ENCODE measurements at places on chromosomes 2 and 18.

GRCh38 chr18:38883111-38883510 is 1317.5 kb upstream of the CELF4 start:
- DNase-seq, result no peak

DNA sequence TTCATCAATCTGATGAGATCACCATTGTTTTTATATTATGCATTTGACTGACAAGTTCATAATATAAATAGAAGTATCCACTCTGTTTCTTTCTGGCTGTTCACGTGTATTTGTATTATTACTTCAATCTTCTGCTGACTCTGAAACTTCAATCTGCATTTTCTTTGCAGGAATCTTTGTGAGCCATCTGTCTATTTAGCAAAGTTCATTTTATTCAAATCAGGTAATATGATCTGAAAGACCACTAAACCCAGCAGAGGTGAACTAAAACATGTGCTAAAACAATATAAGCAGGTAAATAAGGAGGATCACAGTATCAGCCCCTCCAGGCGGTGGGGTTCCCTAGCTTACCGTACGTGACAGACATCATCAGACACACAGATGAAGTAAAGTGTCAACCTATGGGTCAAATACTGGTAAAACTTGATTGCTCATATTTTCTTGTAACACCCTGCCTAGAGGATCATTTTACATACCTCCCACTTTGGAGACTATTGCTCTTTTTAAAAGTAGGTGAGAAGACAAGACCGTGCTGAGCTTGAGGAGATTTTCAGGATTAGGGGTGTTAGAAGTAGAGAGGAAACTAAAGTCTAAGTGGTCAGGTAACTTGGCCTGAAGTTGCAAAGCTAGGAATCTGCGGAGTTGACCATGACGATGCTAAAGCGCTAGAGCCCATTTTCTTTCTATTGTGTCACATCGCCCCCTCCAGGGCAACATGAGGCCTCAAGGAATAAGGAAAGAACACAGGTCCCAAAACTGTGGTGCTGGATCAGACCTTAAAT is 9.0 kb downstream of the DTNB start:
- peak; percentile 86 for DNase-seq

- DNase-seq, result no peak
These were observed 628 bp downstream of the CREG2 start for GRCh38 chr2:101386599-101387150.

GRCh38 chr2:191070276-191070675 is 56.3 kb upstream of the STAT1 start:
- peak; percentile 8 for DNase-seq

- DNase-seq, result no peak
These were observed 97.4 kb upstream of the UPP2 start for GRCh38 chr2:158004126-158004764.

GRCh38 chr2:85378257-85378656 is 23.7 kb downstream of the ELMOD3 start:
- no peak for DNase-seq

DNA sequence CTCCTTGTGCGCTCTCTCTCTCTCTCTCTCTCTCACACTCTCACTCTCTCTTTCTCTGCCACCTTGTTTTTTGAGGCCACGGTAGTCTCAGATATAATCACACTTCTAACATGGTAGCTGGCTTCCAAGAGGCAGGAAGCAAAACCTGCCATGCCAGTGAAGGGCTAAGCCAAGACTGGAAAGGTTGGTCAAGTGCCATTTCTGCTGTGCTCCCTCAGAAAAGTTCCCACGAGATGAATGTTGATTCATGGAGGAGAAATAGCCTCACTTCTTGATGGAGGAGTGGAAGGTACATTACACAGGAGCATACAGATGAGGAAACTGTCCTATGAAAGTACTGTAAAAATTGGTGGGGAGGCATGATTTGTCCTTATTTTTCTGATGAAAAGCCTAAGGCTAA is 237.9 kb downstream of the XIRP2 start:
- DNase-seq, result no peak

DNA sequence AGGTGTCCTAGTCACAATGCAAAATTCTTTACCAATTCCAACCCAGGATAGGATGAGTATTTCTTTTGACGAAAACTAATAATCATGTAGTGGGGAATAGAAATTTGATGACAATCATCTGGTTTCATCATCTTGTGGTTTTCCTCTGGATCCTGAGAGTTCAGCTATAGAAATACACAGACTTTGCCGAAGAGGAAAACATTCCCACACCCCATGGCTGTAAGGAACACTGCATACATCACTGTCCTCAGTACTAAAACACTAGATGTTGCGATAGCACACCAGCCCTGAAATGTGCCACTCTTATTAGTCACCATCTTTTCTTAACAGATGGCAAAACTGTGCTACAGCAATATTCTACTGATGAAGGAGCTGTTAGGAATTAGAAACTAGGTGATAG is 29.4 kb downstream of the CERKL start:
- DNase-seq, result no peak

- DNase-seq, result no peak
These were observed 636.2 kb upstream of the CHAC2 start for GRCh38 chr2:53131416-53131815.

DNA sequence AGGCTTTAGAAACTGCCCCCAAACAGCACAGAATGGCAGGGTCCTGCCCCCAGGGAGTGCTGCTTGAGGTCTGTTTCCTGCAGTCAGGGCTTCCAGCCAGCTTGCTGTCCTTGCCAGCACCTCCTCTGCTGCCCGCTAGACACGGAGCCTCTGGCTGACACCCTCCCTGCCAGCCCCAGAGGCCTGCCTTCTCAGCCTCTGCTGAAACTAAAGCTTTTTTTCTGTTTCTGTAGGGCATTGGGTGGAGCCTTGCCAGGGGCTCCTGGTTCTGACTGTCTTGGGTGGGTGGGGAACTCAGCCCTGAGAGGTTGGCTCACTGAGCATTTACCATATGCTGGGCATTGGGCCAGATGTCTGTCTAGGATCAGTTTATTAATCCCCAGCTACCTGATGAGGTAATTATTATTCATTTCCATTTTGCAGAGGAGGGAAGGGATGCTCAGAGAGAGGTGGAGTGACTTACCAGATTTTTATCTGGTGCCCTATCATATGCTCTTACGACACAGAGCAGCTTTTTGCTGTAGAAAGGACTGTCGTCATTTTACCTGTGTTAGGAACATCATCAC is 35.4 kb downstream of the INPP4A start:
- peak; percentile 83 for DNase-seq

GRCh38 chr2:100126897-100127401 is 15.4 kb downstream of the AFF3 start:
- no peak for DNase-seq

- peak; percentile 16 for DNase-seq
These were observed 816 bp downstream of the GALNT14 start for GRCh38 chr2:31137211-31138036.

GRCh38 chr2:232491139-232491780 is 3.6 kb upstream of the ECEL1 start:
- no peak for DNase-seq

GRCh38 chr2:111702804-111703196 is 181.2 kb downstream of the ANAPC1 start:
- no peak for DNase-seq

GRCh38 chr18:48445540-48445939 is 36.4 kb upstream of the ZBTB7C start:
- DNase-seq, result peak; percentile 91

DNA sequence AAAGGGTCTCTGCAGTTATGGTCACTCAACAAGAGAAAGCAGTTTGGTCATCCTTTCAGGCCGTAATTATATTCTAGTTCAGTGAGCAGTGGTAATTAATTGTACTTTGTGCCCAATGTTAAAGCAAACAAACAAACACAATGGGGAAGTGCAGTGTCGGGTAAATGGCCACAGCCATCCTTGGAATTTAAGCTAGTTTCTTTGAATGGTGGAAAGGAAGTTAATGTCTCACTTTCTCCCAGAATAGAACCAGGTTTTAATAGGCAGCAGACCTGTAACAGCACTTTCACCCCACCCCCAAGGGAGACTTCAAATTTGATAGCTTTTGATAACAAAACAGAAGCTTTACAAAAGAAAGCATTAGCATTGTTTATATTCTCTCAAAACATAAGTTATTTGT is 20.0 kb upstream of the ITGAV start:
- DNase-seq, result no peak

- no peak for DNase-seq
These were observed 117.3 kb upstream of the ZFP36L2 start for GRCh38 chr2:43343573-43344304.

DNA sequence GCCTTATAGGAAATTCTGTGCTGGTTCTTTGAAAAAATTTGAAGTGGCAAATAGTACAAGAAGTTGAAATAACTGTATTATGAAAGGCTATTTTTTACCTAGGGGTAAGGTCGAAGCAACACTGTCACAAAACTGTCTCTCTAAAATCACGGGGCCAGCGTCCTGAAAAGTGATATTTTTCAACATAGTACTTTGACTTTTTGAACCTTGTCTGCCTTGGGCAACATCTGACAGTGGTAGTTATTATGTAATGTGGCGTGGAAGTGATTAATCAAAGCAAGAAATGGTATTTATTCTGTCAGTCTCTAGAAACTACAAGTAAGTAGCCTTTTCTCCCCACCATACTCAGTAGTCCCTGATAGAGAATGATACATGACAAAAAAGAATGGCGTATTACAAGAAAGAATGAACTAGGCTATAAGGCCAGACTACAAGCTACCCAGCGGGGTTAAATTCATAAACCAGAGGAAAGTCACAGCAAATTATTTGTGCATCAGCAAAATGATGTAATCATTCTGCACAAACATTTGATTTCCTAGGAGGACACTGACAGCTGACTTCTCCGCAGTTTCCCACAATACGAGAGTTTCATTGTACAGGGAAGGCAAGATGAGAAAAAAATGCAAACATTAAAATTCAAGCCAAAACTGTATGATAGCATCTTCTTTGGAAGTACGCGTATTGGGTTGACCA is 9.8 kb downstream of the GEN1 start:
- no peak for DNase-seq

- peak; percentile 20 for DNase-seq
These were observed 94.2 kb upstream of the SLC39A10 start for GRCh38 chr2:195562570-195563566.

- no peak for DNase-seq
These were observed 681.3 kb upstream of the CDH2 start for GRCh38 chr18:28858248-28858647.

- no peak for DNase-seq
These were observed 235.0 kb upstream of the HNMT start for GRCh38 chr2:137729305-137729704.

GRCh38 chr2:14560716-14561115 is 71.8 kb upstream of the LRATD1 start:
- DNase-seq, result no peak

DNA sequence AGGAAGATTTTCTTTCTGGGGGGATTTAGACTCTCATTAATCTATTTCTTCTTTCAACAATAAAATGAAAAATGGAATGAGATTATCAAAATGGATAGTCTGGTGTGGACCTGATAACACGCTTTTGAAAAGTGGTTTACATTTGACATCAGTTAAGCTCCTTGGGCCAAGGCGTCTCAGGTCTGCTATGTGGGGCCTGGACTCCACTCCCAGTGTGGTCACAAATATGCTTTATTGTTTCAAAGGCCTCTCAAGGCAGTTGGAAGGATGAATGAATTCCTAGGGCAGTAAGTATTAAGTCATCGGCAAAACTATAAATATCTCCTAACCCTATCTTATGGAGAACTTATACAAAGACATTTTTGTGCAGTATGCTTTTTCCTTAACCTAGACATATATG is 74.5 kb downstream of the ETAA1 start:
- no peak for DNase-seq

GRCh38 chr18:46253498-46253897 is 149.3 kb downstream of the HAUS1 start:
- DNase-seq, result no peak

GRCh38 chr18:74438091-74438490 is 19.0 kb downstream of the DIPK1C start:
- DNase-seq, result no peak

DNA sequence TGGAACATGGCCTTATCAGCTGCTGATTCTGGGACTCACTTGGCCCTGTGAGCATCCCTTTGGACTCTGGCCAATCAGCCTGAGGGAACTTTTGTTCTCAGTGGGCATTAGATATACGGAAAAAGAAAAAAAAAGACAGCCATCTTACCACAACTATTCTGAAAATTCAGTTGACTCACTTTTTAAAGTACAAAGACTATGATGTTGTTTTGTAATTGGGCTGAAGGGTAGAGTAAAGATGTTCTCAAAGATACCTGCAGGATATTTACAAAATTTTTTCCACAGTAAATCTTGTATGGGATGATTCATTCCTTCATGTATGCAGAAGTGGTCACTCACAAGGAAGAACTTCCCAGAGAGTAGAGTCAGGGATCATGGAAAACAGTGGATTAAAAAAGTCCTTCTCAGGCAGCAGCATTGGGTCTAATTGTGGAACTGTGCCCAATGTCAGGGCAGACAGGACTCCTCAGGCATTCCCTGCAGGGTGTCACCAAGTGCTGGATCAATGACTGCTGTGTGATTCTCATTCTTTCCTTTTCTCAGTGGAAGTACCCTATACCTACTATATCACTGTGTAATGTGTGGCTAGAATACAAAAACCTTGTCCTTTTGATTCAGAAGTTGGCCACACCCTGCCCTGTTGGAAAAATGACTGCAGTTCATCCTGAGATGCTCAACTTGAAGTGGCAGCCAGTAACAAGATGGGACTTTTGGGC is 35.4 kb downstream of the SULT1C4 start:
- no peak for DNase-seq

GRCh38 chr2:219408204-219408603 is 10.0 kb upstream of the DES start:
- DNase-seq, result no peak

- peak; percentile 14 for DNase-seq
These were observed 226.9 kb downstream of the TMEM163 start for GRCh38 chr2:134491771-134492441.

- no peak for DNase-seq
These were observed 248.9 kb upstream of the THUMPD2 start for GRCh38 chr2:40027968-40028367.
